NCI-H82 (cell line): ENCODE measurements at places on chromosomes 6 and 20.

DNA sequence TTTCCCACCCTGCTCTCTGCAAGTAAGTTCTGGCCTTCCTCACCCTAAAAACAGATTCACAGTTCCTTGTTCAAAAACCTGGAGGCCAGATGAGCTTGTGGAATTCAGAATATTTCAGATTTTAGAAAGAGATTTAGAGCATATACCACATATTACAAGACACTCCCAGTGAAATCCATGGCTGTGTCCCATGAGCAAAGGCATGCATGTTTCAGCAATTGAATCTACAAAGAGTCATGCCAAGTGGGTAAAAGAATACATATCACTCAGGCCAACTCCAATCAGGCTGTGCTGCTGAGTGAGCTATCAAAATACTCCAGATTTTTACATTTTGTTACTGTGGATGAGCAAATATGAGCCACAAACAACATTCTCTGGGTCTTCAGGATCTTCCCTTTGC lies 10.2 kb upstream of the NEDD9 start:
- no peak for DNase-seq

- no peak for DNase-seq
Measured at GRCh38 chr6:26230351-26230750, 134.6 kb upstream of the BTN3A2 start.

- DNase-seq = no peak
Measured at GRCh38 chr20:40610730-40611129, 78.3 kb downstream of the MAFB start.

DNA sequence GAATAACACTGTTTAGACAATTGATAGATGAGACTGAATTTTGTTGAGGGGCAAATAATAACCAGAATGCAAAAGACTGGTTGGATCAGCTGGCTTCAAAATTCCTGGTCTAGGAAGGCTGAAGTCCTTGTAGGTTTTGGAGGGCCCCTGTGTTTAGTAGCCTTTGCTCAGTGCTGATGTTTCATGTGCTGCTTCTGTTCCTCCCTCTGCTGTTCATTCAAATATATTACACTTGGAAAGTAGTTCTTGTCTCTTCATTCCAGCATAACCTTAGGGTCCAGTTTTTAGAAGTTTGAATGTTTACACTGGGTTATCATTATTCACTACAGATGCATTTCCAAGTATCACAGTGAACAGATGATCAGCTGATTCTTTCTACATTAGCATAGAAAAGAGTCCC lies 72.5 kb downstream of the FLRT3 start:
- DNase-seq = peak; percentile 35

DNA sequence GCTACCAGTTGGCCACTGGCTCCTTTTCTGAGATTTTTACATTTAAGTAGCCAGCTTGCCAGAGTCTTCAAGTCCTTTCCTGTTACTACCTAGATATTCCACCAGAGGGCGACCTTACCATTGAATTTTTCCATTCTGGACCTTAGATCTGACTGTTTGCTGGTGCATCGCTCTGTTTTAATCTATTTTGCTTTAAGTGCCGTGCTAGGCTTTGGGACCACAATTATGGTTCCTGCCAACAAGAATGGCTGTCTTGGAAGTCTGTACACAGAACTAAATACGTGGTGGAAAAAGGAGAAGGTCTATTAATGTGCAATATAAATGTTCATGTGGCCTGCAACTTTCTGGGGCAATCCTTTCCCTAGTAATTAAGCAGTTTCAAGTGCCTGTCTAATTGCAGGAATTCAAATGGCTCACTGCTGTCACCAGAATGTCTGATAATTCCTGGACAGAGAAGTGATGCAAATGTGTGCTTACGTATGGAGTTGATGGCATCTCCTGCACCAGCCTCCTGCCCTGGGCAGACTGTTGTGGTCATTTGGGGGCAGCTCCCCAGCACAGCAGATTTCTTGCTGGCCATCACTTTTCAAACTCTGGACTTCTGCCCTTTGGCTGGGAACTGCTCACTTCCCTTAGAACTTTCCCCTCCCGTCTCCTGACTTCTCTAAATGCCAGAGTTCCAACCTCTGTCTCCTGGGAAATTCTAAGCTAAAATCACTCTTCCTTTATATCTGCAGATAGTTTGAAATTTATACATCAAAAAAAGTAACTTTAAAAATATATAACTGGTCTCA lies 5.6 kb upstream of the HLA-DOA start:
- peak; percentile 88 for DNase-seq

DNA sequence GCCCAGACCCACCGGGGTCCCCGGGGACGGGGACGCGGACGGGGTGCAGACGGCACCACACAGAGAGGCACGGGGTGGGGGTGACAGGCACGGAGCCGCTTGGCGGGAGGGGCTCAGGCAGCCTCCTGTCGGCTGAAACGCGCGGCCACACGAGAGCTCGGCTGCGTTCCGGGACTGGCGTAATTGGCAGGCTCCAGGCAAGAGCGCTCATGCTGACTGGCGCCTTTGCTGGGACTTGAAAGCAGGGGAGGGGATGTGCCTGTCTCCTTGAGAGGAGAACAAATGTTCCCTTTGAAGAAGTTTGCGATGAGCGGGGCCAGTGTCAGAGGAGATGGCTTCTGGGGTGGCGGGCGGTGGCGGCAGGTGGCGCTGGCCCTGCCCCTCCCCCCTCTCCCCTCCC lies 25.8 kb downstream of the BHLHE23 start:
- DNase-seq = peak; percentile 36

GRCh38 chr6:3793545-3793944 lies 42.0 kb upstream of the PXDC1 start:
- DNase-seq = no peak

- no peak for DNase-seq
Measured at GRCh38 chr6:23498013-23498412, 628.0 kb upstream of the NRSN1 start.

DNA sequence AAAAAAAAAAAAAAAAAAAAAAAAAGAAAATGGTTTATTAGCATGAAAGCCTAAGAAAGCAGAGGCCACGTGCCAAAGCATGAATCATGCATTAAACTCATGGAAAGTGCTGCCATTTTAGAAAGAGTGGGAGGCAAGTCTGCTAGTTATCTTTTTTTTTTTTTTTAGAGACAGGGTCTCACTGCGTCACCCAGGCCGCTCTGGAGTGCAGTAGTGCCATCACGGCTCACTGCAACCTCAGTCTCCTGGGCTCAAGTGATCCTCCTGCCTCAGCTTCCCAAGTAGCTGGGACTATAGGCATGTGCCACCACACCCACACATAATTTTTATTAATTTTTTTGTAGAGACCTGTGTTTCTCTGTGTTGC lies 5.2 kb downstream of the VWA7 start:
- no peak for DNase-seq

GRCh38 chr6:38671885-38672467 lies 31.0 kb downstream of the GLO1 start:
- DNase-seq = peak; percentile 74

DNA sequence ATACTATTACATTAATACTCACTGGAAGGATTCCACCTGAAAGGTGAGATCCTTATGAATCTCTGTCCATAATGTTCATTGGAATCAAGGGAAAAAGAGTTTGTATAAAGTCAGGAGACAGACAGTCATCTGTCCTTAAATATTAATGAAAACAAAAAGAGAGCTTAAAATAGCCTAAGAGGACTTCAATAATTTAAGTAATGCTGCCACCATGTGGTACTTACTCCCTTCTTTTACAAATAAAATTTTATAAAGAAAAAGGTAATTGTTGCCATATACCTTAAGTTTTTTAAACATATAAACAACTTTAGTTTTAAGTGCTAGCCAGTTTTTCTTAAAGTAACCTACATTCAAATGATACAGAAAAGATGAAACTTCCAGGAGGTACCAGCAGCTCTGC lies 5.1 kb downstream of the BLOC1S5 start:
- no peak for DNase-seq

GRCh38 chr6:38193051-38193450 lies 373.5 kb downstream of the ZFAND3 start:
- DNase-seq = no peak

DNA sequence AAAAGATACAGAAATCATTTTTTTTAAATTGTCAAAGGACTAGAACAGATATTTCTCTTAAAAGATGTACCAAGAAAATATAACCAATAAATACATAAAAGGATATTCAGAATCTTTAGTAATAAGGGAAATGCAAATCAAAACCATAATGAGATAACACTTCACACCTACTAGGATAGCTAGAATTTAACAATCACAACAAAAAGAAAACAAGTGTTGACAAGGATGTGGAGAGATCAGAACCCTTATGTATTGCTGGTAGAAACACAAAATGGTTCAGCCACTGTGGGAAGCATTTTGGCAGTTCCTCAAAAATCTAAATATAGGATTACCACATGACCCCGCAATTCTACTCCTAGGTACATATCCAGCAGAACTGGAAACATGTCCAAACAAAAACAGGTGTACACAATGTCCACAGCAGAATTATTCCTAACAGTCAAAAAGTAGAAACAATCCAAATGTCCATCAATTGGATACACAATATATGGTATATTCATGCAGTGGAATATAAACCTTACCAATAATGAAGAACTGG lies 211.0 kb downstream of the LRFN2 start:
- DNase-seq = no peak

DNA sequence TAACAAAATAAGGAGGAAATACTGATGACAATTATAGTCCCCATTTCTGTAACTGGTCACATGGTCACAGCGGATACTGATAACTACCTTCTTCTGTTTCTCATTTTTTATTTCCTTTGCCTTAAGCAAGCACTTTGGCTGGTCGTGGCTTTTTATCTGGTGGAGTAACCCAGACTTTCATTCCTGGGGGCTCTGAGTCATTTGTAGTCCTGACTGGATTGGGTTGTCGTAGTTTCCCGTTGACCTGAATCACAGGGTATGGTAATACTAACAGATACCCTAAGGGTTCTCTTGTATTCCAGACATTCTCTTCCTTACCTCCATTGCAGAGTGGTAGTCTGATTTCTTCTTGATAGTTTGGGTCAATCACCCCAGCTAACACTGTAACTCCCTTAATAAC lies 500.3 kb upstream of the ADGRB3 start:
- no peak for DNase-seq

DNA sequence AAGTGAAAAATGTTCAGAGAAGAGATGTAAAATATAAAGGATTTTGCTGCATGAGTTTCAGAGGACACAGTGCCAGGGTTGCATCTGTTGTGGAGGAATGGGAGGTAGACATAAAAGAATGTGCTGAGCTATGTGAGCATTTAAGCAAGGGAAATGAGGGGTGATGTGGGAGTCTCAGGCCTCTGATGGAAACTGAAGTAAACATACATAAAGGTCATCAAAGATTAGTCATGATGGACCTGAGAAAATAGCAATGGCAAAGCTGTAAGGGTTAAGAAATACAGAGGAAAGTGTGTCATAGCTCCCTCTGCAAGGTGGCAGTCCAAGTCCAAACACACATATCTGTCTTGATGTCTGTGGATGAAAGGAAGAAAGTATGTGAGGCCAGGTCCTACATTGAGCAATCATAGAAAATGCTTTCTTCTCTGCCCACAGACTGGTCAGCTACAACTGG lies 306.6 kb upstream of the ECI2 start:
- no peak for DNase-seq

- no peak for DNase-seq
Measured at GRCh38 chr20:32589256-32589655, 4.1 kb upstream of the NOL4L start.

DNA sequence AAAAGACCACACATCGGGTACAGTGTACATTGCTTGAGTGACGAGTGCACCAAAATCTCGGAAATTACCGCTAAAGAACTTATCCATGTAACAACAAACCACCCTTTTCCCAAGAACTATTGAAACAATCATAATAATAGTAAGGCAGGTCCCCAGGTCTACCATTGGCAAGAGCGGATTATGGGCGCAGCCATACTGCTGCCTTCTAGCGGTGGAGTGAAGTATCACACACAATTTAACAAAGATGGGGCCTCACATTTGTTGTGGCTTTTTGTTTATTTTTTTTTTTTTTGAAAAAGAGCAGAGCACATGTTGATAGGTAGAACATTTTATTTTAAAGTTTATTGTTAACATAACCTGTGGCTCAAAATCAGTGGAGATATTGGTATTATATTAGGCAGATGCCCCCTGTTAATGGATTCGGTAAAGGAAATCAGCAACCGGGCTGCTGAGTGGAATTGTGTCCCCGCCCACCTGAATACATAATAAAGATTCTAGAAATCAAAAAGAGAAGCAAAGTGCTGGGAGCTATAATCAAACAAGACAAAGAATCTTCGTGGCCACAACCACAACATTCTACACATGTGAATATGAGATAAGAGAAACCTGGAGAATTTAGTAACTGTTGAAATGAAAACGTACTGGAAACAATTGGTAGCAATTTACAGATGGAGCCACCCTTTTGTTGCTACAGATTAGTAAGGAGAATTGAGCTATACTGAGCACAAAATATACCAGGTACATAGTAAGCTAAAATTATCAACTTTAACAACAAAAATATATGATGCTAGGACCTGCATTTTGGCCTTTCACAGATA lies 94.2 kb upstream of the EXOC2 start:
- DNase-seq = peak; percentile 31

GRCh38 chr6:21441386-21441785 lies 152.2 kb upstream of the SOX4 start:
- DNase-seq = no peak

DNA sequence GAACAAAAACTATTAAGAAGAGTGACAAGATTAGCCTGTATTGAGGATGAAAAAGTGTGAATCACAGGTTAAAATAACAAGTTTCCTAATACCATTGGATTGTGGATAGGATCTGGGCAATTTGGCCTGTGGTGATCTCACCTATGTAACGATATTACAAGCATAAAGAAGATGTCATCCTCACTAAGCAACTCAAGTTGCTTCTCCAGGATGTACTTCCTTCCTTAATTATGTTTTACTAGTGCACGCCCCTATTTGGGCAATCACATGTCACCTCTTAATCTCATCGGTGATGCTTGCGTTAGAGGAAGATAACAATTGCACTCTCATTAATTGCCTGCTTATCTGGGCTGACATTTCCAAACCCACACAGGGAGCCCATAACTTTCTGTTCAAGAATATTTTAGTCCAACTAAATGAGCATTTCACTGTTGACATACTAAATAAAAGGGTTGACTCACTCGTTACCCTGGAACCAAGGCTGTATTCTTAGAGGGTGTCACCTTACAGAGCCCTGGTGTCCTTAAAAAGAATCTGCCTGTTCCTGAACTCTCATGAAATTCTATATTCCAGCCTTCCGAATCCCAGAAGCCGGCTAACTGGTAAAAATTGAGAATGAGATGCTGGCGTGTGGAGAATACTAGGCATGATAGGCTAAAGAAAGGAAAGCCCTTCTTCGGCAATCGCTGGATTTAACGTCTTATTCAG lies 88.2 kb upstream of the ATXN1 start:
- DNase-seq = peak; percentile 59

DNA sequence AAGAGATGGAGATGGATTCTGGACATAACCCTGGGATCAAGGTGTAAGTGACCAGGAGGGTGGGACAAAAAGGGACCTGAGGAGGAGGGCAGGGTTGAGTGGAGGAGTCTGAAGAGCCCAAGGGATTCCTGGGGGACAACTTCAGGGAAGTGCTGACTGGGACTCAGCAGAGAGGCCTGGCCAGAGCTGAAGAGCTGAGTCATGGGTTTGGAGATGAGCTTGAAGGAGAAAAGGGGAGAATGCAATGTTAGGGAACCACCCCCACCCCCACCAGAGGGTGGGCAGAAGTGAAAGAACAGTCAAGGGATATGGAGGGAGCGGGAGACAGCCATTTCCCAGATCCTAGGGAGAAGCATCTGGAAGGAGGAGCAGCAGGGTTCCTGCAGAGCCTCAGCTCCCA lies 55.2 kb downstream of the INSM1 start:
- DNase-seq = no peak

- no peak for DNase-seq
Measured at GRCh38 chr6:29294499-29294914, 7.0 kb upstream of the OR14J1 start.
